ENCODE measurements at places on chromosomes 3 and 15. TPM values are rescaled to one million over a fixed set of nuclear protein-coding genes. Genes with fewer than 3 reads are reported as not detected.

EPHB3 gene
- 10.6 TPM for total RNA-seq

MNS1 gene
- total RNA-seq, result 2.5 TPM

CHRNB4 gene
- not detected for total RNA-seq

P2RY12 gene
- not detected for total RNA-seq

A4GNT gene
- total RNA-seq, result not detected

TRPM1 gene
- not detected for total RNA-seq

OSBPL10 gene
- 24.7 TPM for total RNA-seq

PLCH1 gene
- total RNA-seq, result not detected

CSK gene
- 56.0 TPM for total RNA-seq

KIAA1143 gene
- 32.5 TPM for total RNA-seq

CHCHD6 gene
- total RNA-seq, result 13.1 TPM

RETNLB gene
- not detected for total RNA-seq

- no peak overlapping the region for H3K4me3 ChIP-seq
- no peak for DNase-seq
- H3K27me3 ChIP-seq, result no peaks in the 10 kb centered on the region
- H3K36me3 ChIP-seq, result peaks cover 2% of the 10 kb centered on the region
- H3K4me1 ChIP-seq, result peaks cover 4% of the 10 kb centered on the region
Measured at GRCh38 chr3:43503067-43503728, 118.6 kb downstream of the ANO10 start.

- H3K4me3 ChIP-seq, result no peak within 1 kb of the TSS
- DNase-seq, result no peak
- peak within 1 kb of the TSS; percentile 62 for H3K27ac ChIP-seq
- peaks cover 35% of the 10 kb centered on the region for H3K4me1 ChIP-seq
- H3K27me3 ChIP-seq, result no peaks in the 10 kb centered on the region
- peaks cover 13% of the 10 kb centered on the region for H3K36me3 ChIP-seq
Measured at GRCh38 chr15:40769274-40770146, at the start of gene C15orf62. Gene C15orf62 (plus strand): TSS chr15:40769980. CDS start chr15:40770496, 516 bp downstream.

- DNase-seq, result no peak
- H3K4me1 ChIP-seq, result peaks cover 11% of the 10 kb centered on the region
- H3K36me3 ChIP-seq, result peaks cover 14% of the 10 kb centered on the region
- no peak overlapping the region for H3K4me3 ChIP-seq
- no peak overlapping the region for H3K27ac ChIP-seq
Measured at GRCh38 chr15:52408823-52409222, 113.2 kb upstream of the MYO5C start.

GRCh38 chr3:119702530-119703527, at the start of gene CFAP91:
Gene CFAP91 (plus strand): TSS chr3:119703022. CDS start chr3:119703099, 77 bp downstream.
- no peaks in the 10 kb centered on the region for H3K27me3 ChIP-seq
- H3K4me1 ChIP-seq, result peaks cover 13% of the 10 kb centered on the region
- no peak within 1 kb of the TSS for H3K27ac ChIP-seq
- peak; percentile 96 for DNase-seq
- no peaks in the 10 kb centered on the region for H3K36me3 ChIP-seq
- H3K4me3 ChIP-seq, result peak within 1 kb of the TSS; percentile 68

DNA sequence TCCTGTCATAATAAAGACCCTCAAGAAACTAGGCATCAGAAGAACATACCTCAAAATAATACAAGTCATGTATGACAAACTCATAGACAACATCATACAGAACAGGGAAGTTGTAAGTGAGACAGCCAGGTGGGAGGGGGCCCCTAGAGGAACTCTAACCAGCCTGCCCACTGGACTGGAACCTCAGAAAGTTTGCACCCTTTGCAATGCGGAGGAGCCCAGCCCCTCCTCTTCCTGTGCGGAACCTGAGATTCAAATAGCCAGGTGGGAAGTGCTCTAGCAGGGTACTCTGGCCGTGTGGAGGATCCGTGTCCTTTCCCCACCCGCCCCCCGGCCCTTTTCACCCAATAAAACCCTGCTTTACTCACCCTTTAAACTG, 387.0 kb upstream of the CBLB start:
- no peak overlapping the region for H3K4me3 ChIP-seq
- DNase-seq, result no peak
- H3K27ac ChIP-seq, result no peak overlapping the region
- H3K4me1 ChIP-seq, result no peaks in the 10 kb centered on the region

DNA sequence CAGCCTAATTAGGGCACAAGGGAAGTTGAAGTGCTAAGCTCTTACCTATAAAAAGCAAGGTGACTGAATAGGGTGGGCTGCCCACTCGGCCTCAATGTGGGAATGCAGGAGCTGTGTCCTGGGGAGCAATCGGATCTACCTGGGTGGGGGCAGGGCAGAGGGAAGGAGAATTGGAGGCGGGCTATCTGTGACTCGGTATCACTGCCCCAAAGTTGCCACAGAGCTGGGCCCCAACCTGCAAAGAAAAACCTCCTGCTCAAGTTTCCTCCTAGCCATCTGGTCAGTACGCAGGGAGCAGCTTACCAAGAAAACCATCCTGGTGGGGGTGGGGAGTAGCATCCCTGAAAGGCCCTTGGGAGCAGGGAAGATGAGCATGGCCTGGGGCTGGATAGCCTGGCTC, 10.7 kb downstream of the CIB2 start:
- no peak for DNase-seq
- no peak overlapping the region for H3K4me3 ChIP-seq
- no peaks in the 10 kb centered on the region for H3K4me1 ChIP-seq
- no peaks in the 10 kb centered on the region for H3K36me3 ChIP-seq
- H3K27me3 ChIP-seq, result no peaks in the 10 kb centered on the region

DNA sequence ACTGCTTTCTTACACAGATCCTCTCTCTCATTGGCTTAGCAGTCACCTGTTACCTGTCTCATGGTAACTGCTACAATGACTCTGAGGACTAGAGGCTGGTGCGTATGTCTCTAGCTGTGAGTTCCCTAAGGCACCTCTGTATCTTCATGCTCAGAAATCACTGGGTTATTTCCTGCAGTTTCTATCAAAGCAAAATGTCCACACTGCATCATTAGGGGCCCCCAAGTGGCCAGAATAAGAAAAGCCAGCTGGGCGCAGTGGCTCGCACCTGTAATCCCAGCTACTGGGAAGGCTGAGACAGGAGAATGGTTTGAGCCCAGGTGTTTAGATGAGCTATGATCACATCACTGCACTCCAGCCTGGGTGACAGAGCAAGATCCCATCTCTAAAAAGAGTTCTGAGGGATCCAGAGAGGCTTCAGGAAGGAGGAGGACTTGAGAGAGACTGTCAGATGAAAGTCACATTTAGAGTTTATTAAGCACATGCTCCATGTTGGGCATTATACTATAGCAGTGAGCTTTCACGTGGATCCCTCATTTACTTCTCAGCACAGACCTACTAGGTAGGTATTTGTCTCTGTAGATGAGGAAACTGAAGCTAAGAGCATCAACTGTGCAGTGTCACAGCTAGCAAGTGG, 2.3 kb upstream of the VPS18 start:
- H3K4me1 ChIP-seq, result peaks cover 22% of the 10 kb centered on the region
- H3K4me3 ChIP-seq, result no peak overlapping the region
- no peaks in the 10 kb centered on the region for H3K27me3 ChIP-seq
- H3K36me3 ChIP-seq, result peaks cover 7% of the 10 kb centered on the region
- no peak for DNase-seq
- H3K27ac ChIP-seq, result no peak overlapping the region

DNA sequence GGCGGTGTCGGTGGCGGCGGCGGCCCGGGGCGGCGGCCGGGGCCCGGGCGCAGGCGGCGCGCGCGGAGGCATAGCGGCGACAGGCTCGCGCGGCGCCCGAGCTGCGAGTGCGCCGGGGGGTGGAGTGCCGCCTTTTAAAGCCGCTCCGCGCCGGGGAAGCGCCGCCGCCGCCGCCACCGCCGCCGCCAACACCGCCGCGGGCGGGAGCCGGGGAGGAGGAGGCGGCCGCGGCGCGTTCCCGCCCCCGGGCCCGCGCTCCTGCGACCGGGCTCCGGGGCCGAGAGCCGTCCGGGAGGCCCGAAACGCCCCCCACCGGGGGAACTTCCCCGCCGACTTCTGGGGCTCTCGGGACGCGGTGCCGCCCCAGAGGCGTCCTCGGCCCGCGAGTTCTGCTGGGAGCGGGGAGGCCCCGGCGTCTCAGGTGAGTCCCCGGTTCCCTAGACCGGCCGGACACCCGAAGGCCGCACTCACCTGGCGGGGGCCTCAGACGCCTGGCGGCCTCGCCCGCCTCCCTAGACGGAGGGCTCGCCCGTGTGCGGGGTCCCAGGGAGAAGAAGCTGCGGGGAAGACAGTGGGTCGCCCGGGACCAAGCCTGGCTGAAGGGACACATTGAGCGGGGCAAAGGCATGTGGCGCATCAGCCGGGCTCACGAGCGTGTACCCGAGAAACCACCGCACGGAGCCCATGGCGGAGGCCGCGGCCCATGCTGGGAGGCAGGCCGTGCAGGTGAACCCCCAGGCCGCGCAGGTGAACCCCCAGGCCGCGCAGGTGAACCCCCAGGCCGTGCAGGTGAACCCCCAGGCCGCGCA, at the start of gene PCSK6:
Gene PCSK6 (minus strand): TSS at position 109 of the 809 bp plus-strand sequence. CDS start 37 bp downstream, at position 72.
- H3K4me3 ChIP-seq, result peak within 1 kb of the TSS; percentile 60
- H3K27ac ChIP-seq, result no peak within 1 kb of the TSS
- DNase-seq, result peak; percentile 83
- peaks cover 69% of the 10 kb centered on the region for H3K27me3 ChIP-seq
- no peaks in the 10 kb centered on the region for H3K36me3 ChIP-seq
- no peaks in the 10 kb centered on the region for H3K4me1 ChIP-seq

DNA sequence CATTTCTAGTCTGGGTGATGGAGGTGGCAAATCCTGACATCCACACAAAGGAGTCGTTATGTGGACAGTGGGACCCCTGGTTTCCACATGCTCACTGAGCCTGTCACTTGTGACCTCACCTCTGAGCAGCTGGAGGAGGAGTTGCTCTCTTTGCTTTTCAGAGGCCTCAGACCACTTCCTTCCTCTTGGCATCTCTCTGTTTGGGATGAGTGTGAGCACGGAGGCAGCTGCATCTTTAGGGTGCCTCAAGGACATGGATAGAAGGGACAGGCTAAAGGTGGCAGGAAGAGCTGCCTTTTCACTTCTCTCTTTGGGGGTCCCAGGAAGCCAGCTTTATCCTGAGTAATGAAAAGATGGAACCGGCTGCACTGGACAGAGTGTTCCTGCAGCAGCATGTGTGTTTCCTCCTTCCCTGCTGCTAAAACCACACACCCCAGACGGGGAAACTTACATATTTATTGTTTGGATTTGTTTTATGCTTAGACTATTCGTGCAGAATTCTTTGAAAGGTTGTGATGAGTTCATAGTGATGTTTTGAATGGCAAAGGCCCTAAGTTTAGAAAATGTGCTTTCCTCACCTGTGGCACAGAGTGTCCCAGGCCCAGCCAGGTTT, 31.8 kb downstream of the GPR171 start:
- no peaks in the 10 kb centered on the region for H3K36me3 ChIP-seq
- no peak overlapping the region for H3K4me3 ChIP-seq
- H3K4me1 ChIP-seq, result no peaks in the 10 kb centered on the region

- no peak overlapping the region for H3K27ac ChIP-seq
- no peak overlapping the region for H3K4me3 ChIP-seq
- H3K36me3 ChIP-seq, result no peaks in the 10 kb centered on the region
- peak; percentile 83 for DNase-seq
- peaks cover 5% of the 10 kb centered on the region for H3K27me3 ChIP-seq
Measured at GRCh38 chr3:101635954-101636798, 40.8 kb downstream of the ZBTB11 start.

GRCh38 chr3:12302564-12302963, 13.7 kb downstream of the PPARG start:
- peaks cover 2% of the 10 kb centered on the region for H3K36me3 ChIP-seq
- peaks cover 16% of the 10 kb centered on the region for H3K27me3 ChIP-seq
- no peak for DNase-seq
- H3K27ac ChIP-seq, result no peak overlapping the region

GRCh38 chr3:30688776-30689641, 82.6 kb downstream of the TGFBR2 start:
- H3K36me3 ChIP-seq, result peaks cover 49% of the 10 kb centered on the region
- H3K4me1 ChIP-seq, result peaks cover 52% of the 10 kb centered on the region
- H3K27ac ChIP-seq, result peak overlapping the region; percentile 90
- no peaks in the 10 kb centered on the region for H3K27me3 ChIP-seq
- H3K4me3 ChIP-seq, result no peak overlapping the region
- DNase-seq, result no peak

GRCh38 chr3:120093911-120094775, at the start of gene GSK3B:
Gene GSK3B (minus strand): TSS chr3:120094447. CDS start chr3:120093434, 1,013 bp downstream.
- H3K4me3 ChIP-seq, result no peak within 1 kb of the TSS
- no peak within 1 kb of the TSS for H3K27ac ChIP-seq
- H3K27me3 ChIP-seq, result no peaks in the 10 kb centered on the region
- peaks cover 26% of the 10 kb centered on the region for H3K4me1 ChIP-seq

- no peak for DNase-seq
- H3K36me3 ChIP-seq, result peaks cover 2% of the 10 kb centered on the region
- H3K27ac ChIP-seq, result no peak overlapping the region
Measured at GRCh38 chr3:146396792-146397191, 72.6 kb downstream of the PLSCR2 start.

- H3K4me1 ChIP-seq, result no peaks in the 10 kb centered on the region
- no peaks in the 10 kb centered on the region for H3K36me3 ChIP-seq
- H3K27ac ChIP-seq, result no peak overlapping the region
Measured at GRCh38 chr3:38717355-38718240, 68.1 kb upstream of the SCN5A start.

DNA sequence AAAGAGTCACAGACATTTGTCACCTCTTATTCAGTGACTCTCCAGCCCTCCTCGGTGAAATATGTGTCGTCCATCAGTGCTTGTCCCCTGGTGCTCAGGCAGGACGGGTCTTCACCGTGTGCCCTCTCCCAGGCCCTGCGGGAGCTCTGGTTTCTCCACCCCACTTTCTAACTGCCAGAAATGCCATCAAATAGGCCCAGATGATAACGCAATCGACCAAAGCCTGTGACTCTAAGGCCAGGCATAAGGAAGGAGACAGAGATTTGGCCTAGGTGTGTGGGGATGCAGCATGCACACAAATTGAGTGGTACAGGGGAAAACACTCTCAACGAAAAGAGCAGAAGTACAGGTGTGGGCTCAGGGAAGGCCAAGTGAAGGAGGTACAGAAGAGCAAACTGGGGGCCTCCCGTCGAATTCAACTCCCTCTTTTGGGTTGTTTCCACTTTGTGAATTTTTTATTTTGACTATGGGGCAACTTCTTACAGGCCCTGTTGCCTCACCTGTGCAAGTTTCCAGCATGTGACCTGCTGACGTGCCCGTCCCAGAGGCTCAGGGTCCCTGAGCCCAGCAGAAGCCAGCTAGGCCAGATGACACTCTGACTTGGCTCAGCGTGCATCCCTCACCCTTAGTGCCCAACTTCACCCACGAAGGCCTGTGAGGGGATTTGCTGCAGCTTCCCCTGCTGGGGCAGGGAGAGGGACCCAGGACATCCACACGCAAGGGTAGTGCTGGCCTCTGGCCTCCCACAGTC, 4.7 kb downstream of the NUP210 start:
- H3K4me1 ChIP-seq, result peaks cover 21% of the 10 kb centered on the region
- no peaks in the 10 kb centered on the region for H3K36me3 ChIP-seq
- no peak overlapping the region for H3K27ac ChIP-seq
- no peaks in the 10 kb centered on the region for H3K27me3 ChIP-seq

GRCh38 chr3:152400887-152401286, 132.2 kb downstream of the MBNL1 start:
- peaks cover 66% of the 10 kb centered on the region for H3K4me1 ChIP-seq
- no peak overlapping the region for H3K4me3 ChIP-seq
- H3K27ac ChIP-seq, result peak overlapping the region; percentile 72
- H3K36me3 ChIP-seq, result peaks cover 8% of the 10 kb centered on the region
- no peaks in the 10 kb centered on the region for H3K27me3 ChIP-seq
- DNase-seq, result no peak
